ENCODE measurements at places on chromosomes 5 and 9.

- no peak for DNase-seq
Observed at GRCh38 chr5:123351240-123351639, 72.0 kb downstream of the CEP120 start.

DNA sequence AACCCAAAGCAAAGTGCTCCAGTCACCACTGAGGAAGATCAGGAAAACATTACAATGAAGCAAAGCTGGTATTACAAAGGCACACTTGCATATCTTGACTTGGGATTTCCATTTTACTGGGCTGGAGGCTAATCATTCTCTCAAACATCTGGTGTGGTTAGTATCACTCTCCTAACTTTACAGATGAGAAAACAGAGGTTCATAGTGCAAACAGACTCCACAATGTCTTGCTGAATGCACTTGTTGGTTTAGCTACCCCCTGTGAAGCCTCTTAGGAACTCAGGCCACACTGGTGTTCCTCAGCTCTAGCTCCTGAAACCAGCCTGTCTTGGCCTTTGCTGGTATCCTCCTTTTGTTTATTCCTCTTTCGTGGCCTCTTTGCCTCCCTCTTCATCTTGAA lies 29.5 kb upstream of the SMAD5 start:
- no peak for DNase-seq

- DNase-seq = no peak
Observed at GRCh38 chr5:91500758-91501157, 117.6 kb upstream of the ARRDC3 start.

GRCh38 chr5:94329115-94329514 lies 289.3 kb downstream of the KIAA0825 start:
- DNase-seq = no peak

DNA sequence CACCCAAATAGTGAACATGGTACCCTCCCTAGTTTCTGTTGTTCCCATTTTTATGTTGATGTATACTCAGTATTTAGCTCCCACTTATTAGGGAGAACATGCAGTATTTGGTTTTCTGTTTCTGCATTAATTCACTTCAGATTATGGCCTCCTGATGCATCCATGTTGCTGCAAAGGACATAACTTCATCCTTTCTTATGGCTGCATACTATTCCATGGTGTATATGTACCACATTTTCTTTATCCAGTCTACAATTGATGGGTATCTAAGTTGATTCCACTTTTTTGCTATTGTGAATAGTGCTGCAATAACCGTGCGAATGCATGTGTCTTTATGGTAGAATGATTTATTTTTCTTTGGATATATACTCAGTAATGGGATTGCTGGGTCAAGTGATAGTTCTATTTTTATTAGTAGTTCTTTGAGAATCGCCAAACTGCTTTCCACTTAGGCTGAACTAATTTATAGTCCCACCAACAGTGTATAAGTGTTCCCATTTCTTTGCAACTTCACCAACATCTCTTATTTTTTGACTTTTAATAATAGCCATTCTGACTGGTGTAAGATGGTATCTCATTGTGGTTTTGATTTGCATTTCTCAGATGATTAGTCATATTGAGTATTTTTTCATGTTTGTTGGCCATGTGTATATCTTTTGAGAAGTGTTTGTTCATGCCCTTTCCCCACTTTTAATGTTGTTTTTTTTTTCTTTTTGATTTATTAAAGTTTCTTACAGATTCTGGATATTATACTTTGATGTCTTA lies 79.6 kb downstream of the SMIM15 start:
- DNase-seq = no peak

GRCh38 chr5:76901522-76901921 lies 51.3 kb upstream of the CRHBP start:
- no peak for DNase-seq

DNA sequence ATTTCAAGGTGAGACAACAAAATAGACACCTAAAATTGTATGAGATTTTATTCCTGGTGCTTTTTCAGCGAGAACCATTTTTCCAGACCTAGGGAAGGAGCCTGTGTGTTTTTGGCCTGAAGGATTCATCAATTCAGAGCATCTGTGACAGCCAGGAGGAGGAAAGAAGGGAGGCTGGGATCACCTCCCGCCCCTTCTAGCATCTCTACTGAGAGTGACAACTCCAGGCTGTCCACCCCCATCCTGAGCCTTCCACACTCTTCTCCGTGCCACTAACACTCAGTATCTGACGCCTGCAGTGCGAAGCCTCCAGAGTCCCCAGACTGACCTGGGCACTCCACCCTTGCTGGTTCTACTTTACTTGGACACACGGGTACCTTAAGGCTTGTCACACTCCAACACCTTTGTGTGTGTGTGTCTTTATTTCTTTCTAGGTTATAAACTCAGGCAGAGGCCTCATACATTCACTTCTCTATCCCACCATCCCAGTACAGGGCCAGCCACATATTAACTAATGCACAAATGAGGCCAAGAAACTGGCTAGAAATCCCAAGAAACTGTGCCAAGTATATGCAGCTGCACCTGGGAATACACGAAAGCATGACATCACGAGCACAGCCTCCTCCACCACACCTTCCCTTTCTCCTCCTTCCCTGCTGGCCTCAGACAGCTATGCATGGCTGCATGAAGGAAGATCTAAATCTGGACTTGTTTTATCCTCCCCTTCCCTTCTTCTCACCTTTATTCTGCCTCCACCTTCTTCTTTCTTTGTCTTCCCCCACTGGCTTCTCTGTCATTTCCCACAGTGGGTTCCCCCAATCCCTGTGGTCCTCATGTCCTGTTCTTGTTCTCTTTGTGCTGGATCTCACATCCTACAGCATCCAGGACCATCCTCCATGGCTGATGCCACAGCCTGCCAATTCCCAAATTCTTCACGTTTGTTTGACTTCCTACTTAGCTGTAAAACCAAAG lies 16.0 kb downstream of the S1PR3 start:
- DNase-seq = no peak

GRCh38 chr5:126829098-126829497 lies 52.2 kb downstream of the LMNB1 start:
- no peak for DNase-seq

DNA sequence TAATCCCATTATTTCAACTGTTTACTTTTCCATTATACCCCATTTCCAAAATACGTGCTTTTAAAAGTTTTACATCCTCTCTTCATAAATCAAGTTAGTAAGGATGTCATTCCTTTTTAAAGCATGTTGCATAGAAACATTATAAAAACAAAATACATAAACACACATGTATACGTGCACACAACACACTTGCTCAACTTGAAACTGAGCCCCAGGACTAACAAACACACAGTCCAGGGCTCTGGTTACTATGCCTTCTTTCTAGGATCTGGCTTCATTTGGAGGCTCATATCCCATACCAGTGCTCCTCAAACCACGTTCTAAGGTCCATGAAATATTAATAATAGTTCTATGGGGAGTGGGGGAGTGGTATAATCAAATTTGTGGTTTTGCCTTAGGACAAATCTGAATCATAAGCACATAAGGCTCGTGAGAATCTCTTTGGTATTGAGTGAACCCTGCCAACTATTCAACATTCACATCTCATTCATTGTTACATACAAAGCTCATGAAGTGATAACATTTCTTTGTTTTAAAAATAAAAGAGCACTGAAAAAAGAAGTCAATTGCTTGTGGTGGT lies 55.2 kb downstream of the NFIB start:
- no peak for DNase-seq
